ENCODE measurements at places on chromosomes 16 and 17.

- no peak for DNase-seq
Measured at GRCh38 chr16:81142864-81143263, 46.7 kb upstream of the GCSH start.

DNA sequence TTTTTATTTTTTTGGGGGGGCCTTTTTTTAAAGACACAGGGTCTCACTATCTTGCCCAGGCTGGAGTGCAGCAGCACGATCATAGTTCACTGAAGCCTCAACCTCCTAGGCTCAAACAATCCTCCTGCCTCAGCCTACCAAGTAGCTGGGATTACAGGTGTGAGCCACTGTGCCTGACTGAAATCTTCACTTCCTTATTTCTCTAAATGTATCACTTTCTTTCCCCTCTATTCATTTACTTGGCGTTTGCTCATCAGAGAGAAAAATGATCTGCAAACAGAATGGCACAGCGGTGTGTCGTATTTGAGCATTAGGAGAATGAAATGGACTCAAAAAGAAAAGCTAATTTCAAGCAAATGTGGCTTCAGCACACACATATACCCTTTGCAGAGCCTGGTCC, 44.3 kb upstream of the CDH5 start:
- no peak for DNase-seq

DNA sequence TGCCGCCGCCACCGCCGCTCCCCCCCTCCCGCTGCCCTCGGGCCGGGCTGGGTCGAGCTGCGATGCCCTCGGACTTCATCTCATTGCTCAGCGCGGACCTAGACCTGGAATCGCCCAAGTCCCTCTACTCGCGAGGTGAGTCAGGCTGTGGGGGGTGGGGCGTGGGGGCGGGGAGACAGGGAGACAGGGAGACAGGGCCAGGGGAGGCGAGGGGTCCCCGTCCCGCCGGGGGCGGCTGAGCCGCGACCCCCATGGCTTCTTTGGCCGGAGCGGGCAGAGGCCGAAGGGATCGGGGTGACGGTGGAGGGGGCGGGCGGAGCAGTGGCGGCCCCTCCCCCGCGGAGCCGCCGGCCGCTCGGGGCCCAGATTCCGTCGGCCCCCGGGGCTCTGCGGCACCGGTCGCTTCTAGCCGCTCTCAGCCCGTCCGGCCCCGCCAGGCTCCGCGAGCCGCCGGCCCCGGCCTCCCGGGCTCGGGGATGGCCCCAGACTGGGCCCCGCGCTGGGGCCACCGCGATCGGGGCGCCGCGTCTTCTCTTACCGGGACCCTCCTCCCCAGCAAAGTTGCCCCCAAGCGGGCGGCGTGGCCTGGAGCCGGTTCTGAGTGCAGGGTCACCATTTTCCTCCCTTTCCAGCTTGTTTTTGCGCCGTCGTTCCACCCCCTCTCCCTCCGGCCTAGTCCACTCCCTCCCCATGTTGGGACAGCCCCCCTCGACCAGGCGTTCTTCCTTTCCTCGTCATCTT, 644 bp downstream of the NFAT5 start:
- no peak for DNase-seq

DNA sequence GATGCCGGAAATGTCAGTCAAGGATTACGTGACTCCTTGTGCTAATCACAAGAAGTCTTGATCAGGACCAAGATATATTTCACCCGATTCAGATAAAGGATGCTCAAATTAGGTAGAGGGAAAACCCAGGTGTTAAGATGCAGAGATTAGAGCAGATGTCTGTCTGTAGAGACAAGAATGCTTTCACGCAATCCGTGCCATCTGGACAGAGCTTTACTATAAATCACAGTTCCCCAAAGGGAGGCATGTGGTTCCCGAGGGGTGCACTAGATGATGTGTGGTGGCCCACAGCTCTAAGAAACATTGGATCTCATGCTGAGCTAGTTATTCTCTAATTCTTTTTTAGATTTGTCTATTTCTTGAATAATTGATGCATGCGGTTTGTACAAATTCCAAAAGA, 9.8 kb upstream of the MAP3K14 start:
- no peak for DNase-seq

- DNase-seq, result no peak
Measured at GRCh38 chr17:17873450-17873991, 36.7 kb upstream of the SREBF1 start.

- DNase-seq, result no peak
Measured at GRCh38 chr16:82882982-82883835, 256.4 kb downstream of the CDH13 start.

GRCh38 chr16:15691046-15691445, 41.0 kb downstream of the NDE1 start:
- DNase-seq, result no peak

- DNase-seq, result no peak
Measured at GRCh38 chr17:59238906-59239305, 18.6 kb downstream of the GDPD1 start.

- no peak for DNase-seq
Measured at GRCh38 chr17:79413611-79414010, 197.2 kb downstream of the RBFOX3 start.

- DNase-seq, result no peak
Measured at GRCh38 chr17:61168506-61168905, 231.1 kb upstream of the TBX2 start.

DNA sequence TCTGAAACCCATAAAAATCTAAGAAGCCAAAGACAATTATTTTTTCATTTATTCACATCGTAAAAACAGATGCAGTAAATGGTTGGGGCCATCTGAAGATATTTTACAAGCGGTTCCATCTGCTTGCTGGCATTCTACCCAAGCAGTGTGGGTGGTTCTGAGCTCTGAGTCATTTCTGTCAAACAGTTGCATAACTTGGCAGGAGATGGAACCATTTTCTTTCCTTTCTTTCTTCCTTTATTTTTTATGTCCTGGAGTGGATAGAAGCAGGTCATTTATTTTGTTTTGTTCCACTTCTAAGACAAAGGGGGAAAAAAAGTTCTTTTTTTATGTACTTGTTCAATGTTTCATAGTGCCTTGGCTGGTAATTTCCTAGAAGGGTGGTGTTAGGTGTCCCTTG, 1151.9 kb upstream of the GOT2 start:
- DNase-seq, result no peak

DNA sequence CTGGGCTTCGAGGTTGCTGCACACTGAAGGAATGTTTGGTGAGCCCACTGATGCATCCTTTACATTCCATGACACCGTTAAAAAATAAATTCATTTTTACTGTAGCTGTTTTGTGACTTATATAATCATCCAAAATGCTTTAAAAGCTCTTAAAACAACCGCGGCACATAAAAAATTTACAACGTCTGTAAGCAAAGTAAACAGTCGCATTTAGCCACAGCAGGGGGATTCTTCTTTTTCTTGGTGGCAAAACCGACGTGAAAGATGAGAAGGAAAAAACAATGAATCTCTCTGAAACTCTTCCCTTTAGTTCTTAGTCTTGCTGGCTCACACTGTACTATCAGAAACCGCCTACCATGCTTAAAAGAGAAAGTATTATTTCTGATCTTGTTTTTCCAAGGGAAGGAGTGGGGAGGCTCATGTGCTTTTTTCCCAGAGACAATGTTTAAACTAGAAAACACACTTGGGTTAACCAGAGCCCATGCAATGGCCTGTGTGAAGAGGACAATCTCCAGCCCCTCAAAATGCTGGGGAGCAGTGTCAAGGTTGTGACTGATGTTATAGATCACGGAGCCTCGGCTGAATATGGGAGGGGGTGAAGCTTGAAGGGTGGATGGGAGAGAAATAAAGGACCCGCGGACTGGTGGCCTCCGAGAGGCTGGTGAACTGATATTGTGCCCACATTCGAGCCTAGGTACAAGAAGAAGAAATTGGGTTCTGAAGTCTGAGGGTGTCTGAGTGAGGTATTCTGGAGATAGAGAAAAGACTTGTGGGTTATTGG, 91.1 kb downstream of the IRF8 start:
- DNase-seq, result no peak

DNA sequence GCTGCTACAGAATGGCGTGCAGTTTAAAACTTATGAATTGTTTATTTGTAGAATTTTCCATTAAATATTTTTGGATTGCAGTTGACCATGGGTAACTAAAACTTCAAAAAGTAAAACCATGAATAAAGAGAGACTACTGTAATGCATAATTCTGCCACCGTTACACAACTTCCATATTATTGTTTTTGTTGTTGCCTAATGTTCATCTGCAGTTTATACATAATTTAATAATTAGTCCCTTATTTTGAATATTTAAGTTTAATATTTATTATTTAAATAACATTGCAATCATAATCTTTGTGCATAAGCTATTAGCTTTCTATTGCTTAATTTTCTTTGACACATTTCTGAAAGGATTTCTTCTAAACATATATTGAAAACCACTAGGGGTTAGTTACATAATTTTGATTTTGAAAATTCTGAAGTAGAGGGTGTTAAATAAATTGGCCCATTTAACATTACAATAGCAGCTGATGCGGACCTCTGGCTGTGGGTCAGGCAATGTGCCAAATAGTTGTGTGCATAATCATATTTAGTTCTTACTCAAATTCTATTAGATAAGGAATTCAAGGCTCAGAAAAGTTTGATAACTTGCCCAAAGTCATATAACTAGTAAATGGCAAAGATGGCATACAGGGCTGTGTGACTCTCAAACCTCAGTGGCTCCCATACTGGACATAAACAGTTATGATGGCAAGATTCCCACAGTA, 31.1 kb downstream of the PPM1E start:
- no peak for DNase-seq

GRCh38 chr17:70521821-70522256, 352.5 kb downstream of the KCNJ2 start:
- no peak for DNase-seq

GRCh38 chr17:50817838-50818237, 17.5 kb upstream of the WFIKKN2 start:
- DNase-seq, result no peak

DNA sequence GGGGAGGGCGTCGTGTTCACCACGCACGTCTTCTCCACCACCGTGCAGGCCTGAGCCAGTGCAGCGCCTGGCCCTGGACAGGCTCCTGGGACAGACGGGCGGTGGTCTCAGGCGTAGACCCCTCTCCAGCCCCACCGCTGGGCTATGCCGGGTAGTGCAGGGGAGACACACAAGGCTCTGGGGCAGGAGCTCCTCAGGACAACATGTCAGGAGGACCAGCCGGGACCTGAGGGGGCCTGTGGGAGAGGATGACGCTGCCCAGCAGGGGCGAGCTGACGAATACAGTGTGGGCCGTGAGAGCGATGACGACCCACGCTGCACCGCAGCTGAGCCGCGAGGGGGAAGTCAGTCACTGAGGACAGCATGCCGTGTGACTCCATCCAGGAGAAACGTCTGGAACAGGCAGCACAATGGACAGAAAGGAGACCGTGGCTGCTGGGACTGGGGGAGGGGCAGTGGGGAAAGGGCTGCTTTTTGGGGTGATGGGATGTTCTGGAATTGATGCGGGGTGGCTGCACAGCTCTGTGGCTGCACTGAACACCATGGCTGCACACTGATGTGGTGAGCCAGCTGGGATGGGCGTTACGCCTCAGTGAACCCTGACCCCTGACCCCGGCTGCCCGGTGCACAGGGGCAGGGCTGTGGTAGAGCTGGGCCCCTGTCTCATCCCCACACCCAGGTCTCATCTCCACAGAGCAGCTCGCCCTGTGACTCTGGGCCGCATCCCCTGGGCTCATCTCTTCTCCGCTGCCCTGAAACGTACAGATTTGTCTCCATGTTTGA, 20.2 kb downstream of the DNASE1 start:
- DNase-seq, result no peak

- no peak for DNase-seq
Measured at GRCh38 chr16:466651-467050, 41.2 kb downstream of the RAB11FIP3 start.

GRCh38 chr17:67358612-67359011, 7.8 kb downstream of the PSMD12 start:
- DNase-seq, result no peak

DNA sequence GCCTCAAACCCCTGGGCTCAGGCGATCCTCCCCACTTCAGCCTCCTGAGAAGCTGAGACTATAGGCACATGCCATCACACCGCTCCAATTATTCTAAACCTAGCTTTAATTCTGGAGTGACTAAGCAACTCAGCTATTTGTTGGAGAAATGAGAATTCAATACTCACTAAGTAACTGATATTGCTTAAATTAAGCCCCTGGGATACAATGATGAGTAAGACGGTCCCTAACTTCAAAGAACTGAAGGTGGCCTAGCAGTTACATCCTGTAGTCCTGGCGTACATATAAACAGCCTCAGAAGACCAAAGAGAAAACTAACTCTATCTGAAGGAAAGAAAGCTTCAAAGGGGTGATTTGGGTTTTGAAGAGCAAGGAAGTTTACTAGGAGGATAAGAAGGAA, 25.0 kb downstream of the XPO6 start:
- no peak for DNase-seq

- no peak for DNase-seq
Measured at GRCh38 chr16:48918520-48919258, 308.7 kb upstream of the N4BP1 start.

DNA sequence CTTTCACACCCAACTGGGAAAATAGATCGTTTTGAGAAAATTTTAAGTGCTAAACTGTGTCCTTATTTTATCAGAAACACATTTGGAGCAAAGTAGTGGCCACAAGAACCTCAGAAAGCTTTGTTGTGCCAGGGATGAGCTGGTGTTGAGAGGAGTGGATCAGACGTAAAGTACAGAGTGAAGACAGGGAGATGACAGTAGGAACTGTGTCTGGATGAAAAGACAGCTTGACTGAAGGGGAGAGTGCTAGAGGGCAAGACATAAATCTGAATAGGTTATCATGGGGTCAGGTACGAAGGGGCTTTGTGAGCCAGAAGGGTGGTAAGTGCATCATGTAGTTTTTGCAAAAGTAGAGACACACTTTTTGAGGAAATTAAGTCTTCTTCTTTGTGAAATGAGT, 39.3 kb upstream of the CARMIL2 start:
- DNase-seq, result no peak

- peak; percentile 27 for DNase-seq
Measured at GRCh38 chr17:66076546-66077190, 115.3 kb downstream of the CEP112 start.

DNA sequence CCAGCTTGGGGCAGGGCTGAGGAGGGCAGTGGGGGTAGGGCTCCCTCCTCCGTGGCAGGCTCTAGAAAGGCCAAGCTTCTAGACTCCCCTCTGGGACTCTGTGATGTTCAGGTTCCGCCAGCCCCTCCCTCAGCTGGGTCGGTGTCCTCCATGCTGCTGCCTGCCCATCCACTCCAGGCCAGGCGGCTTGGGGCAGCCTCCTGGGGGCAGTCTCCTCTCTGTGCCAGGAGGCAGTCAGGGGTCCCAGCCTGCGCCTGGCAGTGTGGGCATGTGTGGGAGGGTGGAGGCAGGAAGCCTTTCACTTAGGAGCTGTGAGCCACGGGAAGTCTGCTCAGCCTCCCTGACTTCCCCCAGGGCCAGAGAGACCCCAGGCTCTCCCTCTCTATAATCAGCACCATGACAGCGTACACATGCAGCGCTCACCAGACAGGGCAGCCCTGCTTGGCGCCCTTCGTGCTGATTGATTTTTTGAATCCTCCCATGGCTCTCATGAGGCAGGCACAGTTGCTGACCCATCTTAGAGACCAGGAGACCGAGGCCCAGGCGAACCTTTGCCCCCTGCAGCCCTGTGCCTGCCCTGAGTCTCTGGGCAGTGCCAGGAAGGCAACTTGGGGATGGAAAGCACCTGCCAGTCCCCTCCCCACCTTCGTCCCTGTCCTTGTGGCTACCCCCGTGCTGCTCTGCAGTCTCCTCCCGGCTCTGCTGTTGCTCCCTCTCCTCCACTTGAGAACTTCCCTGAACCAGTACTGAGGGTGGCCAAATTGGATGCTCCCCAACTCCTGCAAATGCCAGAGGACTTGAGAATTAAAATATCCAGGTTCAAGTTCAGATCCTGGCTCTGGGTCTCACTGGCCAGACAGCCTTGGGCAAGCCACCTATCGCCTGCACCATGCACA, 234.7 kb upstream of the GSE1 start:
- DNase-seq, result no peak
